ENCODE measurements at places on chromosomes 13 and 19.
A peak's percentile ranks its signal among the peaks of the same experiment; 100 is the strongest.

DNA sequence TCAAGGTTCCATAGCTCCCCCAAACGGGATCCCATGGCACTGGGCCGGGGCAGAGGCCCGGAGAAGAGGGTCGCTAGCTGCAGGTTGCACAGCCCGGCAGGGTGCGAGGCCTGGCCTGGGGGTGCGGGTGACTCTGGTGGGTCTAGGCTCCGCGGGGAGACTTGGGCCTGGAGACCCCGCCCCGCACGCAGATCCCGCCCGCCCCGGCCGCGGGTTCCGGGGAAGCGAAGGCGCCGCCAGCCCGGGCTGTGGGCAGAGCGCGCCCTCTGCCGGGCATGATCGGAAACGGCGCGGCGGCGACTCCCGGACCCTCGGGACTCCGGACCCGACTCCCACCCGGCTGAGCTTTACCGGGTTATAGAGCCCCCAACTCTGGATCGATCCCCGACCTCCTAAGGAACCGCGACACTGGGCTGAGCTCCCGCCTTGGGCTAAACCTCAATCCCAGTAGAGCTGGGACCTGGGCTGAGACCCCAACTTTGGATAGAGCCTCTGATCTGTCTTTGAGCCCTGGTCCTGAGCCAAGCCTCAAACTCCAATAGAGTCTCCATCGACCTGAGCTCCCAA, 3.1 kb upstream of the TNFAIP8L1 start:
- DNase-seq: no peak

DNA sequence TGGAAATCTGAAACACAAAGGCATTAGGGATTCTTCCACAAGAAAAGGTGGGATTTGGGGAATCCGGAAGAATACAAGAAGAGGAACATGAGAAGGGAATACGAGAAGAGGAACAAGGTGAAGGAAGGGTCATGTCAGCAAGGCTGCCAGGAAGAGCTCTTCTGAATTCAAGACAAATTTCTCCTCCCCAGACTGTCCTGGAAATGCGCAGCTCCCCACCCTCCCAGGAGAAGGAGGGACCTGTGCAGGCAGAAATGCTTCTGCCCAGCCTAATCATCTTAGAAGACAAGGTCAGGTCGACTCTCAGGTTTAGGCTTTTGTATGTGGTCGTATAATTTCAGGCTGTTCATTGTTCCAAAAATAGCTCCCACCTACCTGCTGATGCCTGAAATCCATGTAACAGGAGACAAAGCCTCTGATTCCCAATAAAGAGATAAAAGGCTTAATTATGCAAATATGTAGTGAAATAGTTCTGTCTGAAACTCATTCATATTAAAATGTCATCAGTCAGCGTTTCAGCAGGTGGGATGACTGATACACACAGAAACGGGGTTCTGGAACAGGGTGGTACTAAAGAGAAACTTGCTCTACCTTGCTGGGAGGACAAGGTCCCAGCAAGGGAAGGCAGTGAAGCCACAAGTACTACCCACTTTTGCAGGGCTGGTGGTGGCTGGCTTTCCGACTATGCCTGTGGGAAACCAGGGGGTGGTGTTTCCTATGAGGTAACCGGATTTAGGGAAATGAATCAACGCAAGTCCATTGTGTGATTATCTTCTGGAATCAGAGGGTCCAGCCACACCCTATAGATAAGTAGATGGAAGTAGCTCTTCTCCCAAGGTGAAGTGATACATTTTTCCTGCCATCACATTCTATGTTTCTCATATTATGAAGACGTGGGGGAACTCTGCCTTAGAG, 76.1 kb downstream of the KL start:
- DNase-seq: no peak

DNA sequence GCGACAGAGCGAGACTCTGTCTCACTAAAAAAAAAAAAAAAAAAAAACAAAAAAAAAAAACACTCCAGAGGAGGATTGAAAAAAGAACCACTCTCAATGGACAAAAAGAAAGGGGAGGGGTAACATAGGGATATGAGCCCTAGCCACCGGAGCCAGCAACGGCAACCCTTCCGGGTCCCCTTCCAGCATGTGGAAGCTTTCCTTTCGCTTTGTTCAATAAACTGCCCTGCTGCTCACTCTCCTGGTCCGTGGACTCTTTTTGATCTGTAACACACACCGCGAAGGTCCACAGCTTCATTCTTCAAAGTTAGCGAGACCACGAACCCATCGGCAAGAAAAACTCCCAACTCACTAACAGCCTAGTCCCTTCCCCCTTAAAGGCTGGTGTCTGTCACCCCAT, 1.0 kb upstream of the REX1BD start:
- DNase-seq: no peak

DNA sequence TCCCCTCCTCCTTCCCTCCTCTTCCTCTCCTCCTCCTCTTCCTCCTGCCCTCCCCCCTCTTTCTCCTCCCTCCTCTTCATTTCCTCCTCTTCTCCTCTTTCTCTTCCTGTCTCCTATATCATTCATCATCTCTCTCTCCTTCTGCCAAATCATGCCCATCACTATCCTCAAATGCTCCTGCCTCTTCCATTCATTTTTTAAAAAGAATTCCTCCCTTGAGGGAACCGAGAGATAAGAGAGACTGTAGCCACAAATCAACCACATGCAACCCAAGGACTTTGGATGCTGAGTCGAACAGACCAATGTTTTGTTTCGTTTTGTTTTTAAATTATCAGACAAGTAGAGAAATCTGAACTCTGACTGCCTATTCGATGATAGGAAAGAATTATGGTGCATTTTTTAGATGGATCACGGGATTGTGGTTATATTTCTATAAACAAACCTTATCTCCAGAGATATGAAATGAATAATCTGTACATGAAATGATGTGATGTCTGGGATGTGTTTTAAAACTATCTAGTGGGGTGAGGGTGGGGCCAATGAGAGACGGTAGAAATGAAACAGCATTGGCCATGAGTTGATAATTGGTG, 9.5 kb upstream of the ZNF541 start:
- no peak for DNase-seq

GRCh38 chr13:80338781-80339562, 2.0 kb downstream of the SPRY2 start:
- peak; percentile 93 for DNase-seq

DNA sequence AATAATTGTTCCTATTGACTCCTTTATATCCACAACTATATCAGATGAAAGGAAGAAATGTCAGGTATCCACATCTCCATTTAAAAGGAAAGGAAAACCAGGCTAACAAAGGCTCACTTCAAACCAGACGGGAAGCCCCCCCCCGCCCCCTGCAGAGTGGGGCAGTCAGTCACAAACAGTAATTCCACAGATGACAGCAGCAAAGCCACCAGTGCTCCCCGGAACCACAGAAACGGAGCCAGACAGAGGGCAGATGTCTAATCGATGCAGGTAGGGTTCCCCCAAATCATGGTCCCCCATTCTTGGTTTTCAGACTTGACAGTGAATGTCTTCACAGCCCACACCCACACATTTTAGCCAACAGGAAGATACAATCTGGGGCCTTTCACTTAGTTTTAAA, 100.8 kb downstream of the STK24 start:
- no peak for DNase-seq

All from vagina (tissue), 2 donors.